ENCODE measurements at places on chromosomes 7 and 10.

GRCh38 chr7:33868166-33868565, 37.2 kb upstream of the BMPER start:
- no peak for DNase-seq

GRCh38 chr7:1234881-1235500, 2.3 kb downstream of the UNCX start:
- no peak for DNase-seq

- no peak for DNase-seq
Measured at GRCh38 chr10:54854389-54854788, 53.4 kb upstream of the PCDH15 start.

- no peak for DNase-seq
Measured at GRCh38 chr10:4316161-4316810, 509.7 kb upstream of the AKR1E2 start.

DNA sequence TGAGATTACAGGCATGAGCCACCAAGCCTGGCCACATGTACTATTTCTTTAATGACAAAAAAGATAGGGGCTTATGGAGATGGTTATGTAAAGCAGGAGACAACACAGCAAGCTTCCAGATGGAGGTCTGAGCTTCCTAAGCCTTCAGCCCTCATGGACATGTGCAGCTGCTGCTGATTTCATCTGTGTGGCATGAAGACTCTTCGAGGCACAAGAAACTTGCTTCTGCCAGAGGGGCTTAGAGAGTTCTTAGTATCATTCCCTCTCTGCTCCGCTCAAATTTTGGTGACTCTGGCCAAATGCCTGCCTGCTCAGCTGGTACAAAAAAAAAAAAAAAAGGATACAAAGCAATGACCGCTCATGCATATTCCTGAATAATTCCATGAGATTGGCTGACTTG, 552.5 kb downstream of the TYW1 start:
- DNase-seq, result no peak

DNA sequence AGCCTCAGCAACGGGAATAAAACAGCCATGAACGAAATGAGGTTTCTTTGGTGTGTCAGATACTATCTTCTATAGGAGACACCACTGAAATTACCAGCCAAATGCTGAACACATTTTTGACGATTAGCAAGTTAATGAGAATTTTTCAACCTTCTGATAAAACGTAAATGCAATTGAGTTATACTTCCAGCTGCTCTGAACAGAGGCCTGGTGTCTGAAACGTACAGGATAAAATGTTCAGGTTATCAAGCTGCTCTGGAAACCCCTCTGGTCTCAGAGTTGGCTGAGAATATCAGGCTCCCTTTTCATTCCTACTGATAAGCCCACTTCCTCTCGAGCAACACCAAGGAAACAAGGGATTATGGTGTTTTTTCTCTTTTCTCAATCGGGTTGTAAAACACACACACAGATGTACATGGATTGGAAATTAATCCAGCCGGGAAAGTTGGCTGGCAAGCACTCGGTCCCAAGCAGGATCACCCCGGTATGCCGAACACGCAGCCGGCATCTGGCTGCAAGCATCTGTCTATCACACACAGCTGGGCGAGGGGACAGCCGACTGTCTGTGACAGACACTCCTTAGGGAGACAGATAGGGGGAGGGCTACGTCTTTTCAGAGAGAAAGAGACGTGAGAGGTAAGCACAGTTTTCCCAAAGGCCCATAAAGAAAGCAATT, 171.8 kb downstream of the PRKAG2 start:
- no peak for DNase-seq

DNA sequence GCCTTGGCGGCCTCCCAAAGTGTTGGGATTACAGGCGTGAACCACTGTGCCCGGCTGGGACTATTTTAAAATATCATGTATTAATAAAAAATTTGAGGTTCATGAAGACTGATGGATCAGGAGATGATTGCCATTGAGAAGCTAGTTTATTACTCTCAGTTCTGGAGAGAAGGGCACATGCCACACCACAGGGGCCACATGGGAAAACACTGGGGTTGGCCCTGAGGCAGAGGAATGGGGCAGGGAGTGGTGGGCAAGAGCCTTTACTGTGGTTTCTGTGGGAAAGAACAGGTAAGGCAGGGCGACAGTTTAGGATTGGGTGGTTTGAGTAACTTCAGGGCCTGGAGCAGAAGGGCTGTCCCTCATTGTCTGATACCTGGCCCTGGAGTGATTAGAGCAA, 6.8 kb upstream of the TBRG4 start:
- DNase-seq, result no peak

Data from SIG-M5 (cell line).